Neural crest cell (in vitro differentiated cells): ENCODE measurements at places on chromosomes 11 and 22. TPM values are rescaled to one million over a fixed set of nuclear protein-coding genes. Genes with fewer than 3 reads are reported as not detected.

GRCh38 chr11:132228746-132229325, 858.4 kb downstream of the NTM start:
- DNase-seq: no peak

- DNase-seq: no peak
Measured at GRCh38 chr22:20279662-20280134, 11.6 kb upstream of the RTN4R start.

GRCh38 chr11:61541598-61541997, 33.0 kb downstream of the LRRC10B start:
- no peak for DNase-seq

DNA sequence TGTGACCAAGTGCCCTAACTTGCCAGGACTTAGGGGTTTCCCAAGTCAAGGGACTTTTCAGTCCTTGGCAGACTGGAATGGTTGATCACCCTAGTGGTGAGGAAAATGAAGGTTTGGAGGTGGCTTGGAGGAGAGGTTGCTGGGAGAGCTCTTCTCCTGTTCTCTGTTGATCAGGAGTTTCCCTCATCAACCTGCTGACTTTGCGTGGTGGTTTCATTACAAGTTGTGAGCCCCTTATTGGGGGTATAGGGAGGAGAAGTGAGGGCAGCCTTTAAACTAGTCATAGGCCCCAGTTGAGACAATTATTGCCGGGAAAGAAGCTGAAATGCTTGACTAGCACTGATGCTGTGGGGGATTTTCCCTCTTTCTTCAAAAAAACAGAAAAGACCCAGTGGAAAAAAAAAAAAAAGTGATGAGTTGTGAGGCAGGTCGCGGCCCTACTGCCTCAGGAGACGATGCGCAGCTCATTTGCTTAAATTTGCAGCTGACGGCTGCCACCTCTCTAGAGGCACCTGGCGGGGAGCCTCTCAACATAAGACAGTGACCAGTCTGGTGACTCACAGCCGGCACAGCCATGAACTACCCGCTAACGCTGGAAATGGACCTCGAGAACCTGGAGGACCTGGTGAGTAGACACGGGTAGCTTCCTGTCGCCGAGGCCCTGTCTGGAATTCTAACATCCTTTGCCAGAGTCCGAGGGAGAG, at the start of gene CXCR5:
CXCR5 (plus strand) TSS at position 525 of the 704 bp plus-strand sequence; CDS start at position 575, 50 bp downstream.
- no peak for DNase-seq

DNA sequence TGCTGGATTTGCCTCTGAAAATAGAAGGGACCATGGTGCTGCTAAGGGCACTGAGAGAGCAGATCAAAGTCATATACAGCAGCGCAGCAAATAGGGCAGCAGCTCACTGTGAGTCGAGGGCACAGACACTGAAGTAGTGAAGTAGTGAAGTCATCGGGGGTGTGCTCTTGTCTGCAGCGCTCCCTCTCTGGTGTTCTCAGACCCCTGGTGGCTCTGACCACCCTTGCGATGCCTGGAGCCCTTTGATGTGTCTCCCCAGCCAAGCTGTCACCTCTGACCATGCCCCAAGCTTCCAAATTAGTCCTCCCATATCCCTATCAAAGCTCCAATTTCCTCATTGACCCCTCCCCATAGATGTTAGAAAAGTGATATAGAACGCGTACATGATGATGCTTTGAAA, 27.7 kb upstream of the EIF3M start:
- DNase-seq: no peak

- no peak for DNase-seq
Measured at GRCh38 chr11:95011376-95011775, 13.7 kb upstream of the KDM4E start.

- DNase-seq: no peak
Measured at GRCh38 chr11:73869332-73869949, 7.2 kb downstream of the COA4 start.

DNA sequence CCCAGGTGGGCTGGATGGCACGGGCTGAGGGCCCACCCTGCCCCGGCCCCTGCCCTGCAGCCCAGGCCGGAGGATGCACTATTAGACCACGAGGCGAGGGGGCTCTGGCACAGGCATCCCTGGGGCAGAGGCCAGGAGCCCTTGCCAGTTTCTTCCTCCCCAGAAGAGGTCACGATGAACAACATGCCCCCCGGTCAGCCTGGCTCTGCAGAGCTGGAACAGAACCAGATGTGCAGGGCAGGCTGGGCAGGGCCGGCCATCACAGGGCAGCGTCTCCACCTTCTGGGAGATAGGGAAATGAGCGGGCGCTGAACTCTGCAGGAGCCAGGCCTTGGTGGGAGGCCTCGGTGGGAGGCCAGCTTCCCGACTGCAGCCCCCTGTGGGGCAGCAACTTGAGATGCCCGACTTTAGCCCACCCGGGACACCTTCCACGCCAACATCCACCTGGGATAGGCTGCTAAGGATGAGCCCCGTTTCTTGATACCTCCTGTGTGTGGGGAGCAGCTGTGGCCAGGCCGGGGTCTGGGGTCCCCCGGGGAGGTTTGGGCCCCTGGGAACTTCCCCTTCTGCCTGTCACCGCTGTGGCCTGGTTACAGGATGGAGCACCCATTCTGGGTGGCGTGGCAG, 21.8 kb upstream of the GNB1L start:
- no peak for DNase-seq

GRCh38 chr11:10443152-10443551, 11.9 kb upstream of the AMPD3 start:
- DNase-seq: no peak

GRCh38 chr11:107043242-107044006, 25.1 kb upstream of the GUCY1A2 start:
- no peak for DNase-seq

DNA sequence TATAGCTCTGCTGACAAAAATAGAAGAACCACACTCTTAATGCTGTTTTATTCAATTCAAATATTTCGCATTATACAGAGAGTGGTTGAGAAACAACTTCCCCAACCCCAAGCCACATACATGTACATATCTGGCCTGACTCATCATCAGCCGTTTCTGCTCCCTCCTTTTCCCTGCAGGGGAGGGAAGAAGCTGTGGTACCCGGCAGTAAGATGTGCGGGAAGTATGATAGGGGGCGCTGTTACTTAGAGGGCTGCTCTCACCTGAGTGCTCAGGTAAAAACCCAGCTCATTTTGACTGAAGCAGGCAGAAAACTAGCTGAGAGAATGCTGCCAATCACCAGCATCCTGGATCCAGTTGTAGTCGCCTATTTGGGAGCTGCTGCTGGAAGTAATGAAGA, 85.5 kb downstream of the NELL1 start:
- no peak for DNase-seq

DNA sequence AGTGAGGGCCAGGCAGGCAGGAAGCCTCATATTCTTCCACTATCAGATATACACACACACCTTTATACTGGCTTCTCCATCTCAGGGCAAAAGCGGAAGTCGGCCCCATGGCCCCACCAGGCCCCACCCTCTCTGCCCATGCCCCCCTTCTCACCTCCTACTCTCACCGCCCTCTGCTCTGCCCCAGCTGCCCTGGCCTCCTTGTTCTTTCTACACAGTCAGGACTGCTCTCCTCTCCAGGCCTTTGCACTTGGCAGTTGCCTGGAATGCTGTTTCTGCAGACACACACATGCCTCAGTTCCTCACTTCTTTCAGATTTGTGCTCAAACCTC, 25.3 kb downstream of the OTOG start:
- no peak for DNase-seq

DNA sequence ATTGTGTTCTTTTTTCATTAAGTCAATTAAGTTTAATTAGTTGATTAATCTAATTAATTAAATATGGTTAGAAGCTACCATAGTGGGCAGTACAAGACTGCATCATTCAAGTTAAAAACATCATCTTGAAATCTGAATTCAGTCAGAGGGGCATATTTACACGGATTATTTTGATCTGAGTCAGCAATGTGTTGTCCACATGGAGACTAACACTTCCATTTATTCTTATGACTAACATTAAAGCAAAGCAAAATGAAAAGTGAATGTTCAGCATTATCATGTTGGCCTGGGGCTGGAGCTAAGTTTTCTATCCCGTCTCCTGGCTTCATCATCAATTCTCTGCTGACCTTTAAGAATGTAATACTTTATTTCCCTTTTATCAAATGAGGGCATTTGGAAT, 17.3 kb downstream of the FLI1 start:
- no peak for DNase-seq

DNA sequence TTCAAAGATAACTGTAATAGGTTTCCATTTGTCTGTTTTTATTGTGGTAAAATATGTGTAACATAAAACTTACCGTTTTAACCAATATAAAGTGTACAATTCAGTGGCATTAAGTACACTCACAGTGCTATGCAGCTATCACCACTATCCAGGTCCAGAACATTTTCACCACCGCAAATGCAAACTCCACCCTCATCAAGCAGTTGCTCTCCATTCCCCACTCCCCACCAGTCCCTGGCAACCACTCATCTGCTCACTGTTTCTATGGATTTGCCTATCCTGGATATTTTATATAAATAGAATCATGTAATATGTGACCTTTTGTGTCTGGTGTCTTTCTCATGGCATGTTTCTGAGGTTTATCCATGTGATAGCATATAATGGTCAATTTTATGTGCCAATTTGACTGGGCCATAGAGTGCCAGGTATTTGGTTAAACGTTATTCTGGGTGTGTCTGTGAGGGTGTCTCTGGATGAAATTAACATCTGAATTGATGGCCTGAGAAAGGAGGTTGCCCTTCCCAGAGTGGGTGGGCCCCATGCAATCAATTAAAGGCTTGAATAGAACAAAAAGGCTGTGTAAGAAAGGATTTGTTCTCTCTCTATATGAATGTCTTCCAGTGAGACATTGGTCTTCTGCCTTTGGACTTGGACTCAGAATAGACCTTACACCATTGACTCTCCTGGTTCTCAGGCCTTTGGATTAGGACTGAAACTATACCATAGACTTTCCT, 17.2 kb upstream of the SMCO4 start:
- DNase-seq: no peak

DNA sequence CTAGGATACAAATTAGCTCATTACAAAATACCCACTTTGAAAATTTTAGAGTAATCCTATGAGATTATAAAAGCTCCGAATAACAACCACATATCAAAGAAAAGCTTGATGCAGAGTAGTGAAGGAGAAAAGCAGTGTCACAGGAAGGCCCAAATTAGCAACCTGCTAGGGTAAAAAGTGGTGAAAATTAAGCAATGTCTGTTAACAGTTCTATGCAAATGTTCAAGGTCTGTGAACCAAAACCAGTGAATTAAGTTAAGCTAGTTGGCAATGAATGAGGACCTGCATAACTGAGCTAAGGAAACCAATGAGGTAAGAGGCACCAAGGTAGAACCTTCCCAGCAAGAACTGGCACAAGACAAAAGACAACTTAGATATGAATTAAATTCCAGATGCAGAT, 29.6 kb downstream of the PRDM10 start:
- no peak for DNase-seq

- no peak for DNase-seq
Measured at GRCh38 chr11:97143463-97143862, 753.6 kb downstream of the JRKL start.

DNA sequence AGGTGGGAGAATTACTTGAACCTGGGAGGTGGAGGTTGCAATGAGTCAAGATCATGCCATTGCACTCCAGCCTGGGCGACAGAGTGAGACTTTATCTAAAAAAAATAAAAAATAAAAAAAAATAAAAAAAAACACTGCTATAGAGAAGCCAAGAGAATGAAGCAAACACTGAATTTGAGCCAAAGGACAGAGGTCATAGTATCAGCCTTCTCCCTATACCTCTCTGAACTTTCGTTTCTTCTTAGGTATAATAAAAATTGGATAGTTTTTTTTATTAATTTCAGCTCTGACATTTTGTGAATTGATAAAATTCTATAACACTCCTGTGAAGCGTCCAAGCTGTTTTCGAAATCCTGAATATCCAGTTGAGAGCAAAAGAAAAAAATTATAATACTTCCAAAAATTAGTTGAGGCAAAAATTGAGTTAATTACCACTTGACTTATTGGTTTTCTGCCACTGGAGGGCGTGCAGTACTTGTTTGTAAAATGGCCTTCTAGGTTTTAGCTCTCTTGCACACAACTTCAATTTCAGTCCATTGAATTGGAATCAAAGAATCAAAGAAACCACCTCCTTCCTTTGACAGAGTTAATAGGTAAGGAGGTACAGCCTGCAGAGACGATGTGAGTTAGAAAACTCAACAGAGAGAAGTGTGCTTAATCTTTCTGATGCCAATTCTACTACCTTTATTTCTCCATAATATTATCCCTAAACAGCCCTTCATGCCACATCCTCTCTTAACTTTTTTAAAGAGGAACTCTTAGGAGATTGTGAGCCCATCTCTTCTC, 143.2 kb downstream of the BBOX1 start:
- peak; percentile 51 for DNase-seq

- DNase-seq: no peak
Measured at GRCh38 chr11:131889146-131889577, 518.7 kb downstream of the NTM start.

- no peak for DNase-seq
Measured at GRCh38 chr11:34204396-34205279, 99.2 kb downstream of the NAT10 start.

DNA sequence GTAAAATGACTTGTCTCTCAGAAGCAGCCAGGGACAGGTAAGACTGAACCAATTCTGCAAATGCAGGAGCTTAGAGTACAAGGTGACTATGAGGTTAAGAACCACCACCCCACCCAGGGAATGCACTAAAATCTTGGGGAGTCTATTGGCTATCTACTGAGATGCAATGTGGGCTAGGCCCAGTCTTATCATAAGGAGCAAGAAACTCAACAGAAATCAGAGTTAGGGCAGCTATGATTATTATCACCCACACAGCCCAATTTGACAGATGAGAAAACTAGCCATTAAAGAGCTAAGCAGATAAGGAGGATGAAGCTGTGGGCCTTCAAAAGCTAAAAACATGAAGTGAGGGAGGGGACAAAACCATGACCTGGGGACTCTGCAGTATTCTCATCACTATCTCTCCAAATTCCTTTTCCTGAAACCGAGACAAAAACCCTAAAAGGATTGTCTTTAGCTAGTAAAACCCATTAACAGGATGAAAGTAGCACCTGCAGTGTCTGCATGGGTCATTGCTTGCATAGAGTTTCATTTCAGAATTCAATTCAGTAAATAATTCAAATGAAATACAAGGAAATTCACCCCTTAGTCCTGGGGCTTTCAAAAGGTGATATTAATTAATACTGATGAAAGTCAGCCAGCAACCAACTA, 68.8 kb upstream of the USP47 start:
- DNase-seq: no peak

- DNase-seq: no peak
Measured at GRCh38 chr11:575313-575995, 816 bp upstream of the PHRF1 start.

DNA sequence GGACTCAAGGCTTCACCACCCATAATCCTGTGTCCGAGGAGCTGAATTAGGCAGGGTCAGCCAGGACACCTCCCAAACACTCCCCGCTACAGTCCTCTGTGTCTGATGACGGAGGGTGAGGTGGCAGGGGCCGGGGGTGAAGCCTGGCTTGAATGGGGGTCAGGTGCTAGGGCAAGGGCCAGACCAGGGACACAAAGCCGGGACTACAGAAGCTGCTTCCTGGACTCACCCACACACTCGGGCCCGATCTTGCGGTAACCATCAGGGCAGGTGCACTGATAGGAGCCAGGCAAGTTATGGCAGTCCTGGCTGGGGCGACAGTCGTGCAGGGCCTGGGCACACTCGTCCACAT, 2.3 kb downstream of the EFEMP2 start:
- no peak for DNase-seq

The SLC35E4 gene
- 4.4 and 4.5 TPM in 2 replicates for total RNA-seq

The MUC6 gene
- total RNA-seq: not detected in 2 replicates

The TXNRD2 gene
- total RNA-seq: 21.7 and 22.2 TPM in 2 replicates

The MMP11 gene
- 10.8 and 11.2 TPM in 2 replicates for total RNA-seq

The APOA4 gene
- not detected in 2 replicates for total RNA-seq

The TBC1D22A gene
- total RNA-seq: 14.3 and 15.5 TPM in 2 replicates

The LSP1 gene
- not detected in 2 replicates for total RNA-seq

The ZNF408 gene
- total RNA-seq: 13.7 and 15.3 TPM in 2 replicates

The NAV2 gene
- 14.1 and 15.5 TPM in 2 replicates for total RNA-seq

The RASD2 gene
- not detected in 2 replicates for total RNA-seq

The UPK2 gene
- not detected in 2 replicates for total RNA-seq
